ENCODE measurements at places on chromosomes 3 and 15.

GRCh38 chr3:186825294-186825821, 17.2 kb upstream of the ADIPOQ start:
- DNase-seq = no peak

DNA sequence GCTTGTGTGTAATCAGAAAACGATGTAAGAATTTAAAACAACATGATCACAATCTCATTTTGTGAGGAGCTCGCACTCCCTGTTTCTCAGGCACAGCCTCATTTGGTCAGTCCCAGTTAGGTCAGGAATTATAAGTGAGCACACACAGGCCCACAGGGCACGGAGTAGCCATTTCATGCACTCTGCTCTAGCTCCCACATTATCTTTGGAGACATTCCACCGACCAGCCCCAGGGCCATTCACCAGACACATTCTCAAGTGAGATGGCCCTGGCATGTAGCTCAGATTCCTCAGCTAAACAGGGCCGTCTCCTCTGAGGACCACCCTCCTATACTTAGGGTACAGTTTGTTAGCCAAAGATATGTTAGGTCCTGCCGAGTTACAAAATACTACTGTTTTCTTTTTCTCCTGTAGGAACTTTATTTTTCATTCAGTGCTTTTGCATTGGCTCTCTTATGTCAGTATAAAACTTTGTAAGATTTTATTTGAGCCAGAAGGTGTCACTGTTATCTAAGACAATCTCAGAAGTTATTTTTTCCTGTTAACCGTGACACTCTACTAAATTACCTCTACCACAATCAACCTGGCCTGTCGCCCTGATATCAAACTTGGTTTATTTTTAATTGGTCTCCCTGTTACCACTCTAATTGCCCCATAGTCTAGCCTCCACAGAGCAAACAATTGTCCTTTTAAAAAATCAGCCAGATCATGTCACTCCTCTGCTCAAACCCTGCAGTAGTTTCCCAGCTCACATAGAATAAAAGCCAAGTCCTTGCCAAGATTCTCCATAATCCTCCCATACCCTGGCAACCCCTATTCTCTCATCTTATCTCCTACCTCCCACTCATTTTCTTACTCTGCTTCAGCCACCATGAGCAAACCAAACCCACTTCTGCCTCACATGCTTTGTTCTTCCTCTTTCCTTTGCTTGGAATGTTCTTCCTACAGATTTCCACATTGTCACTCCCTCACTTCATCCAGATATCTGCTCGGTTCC, 105.7 kb downstream of the PPP2R3A start:
- no peak for DNase-seq

DNA sequence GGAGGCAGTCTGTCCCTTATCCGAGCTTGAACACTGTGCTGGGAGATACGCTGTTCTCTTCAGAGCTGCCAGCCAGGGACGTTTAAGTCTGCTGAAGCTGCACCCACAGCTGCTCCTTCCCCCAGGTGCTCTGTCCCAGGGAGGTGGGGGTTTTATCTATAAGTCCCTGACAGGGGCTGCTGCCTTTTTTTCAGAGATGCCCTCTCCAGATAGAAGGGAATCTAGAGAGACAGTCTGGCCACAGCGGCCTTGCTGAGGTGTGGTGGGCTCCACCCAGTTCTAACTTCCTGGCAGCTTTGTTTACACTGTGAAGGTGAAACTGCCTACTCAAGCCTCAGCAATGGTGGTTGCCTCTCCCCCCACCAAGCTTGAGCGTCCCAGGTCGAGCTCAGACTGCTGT, 319.9 kb upstream of the GRM7 start:
- no peak for DNase-seq

- no peak for DNase-seq
These were observed 565.6 kb upstream of the AGTR1 start for GRCh38 chr3:148131990-148132638.

DNA sequence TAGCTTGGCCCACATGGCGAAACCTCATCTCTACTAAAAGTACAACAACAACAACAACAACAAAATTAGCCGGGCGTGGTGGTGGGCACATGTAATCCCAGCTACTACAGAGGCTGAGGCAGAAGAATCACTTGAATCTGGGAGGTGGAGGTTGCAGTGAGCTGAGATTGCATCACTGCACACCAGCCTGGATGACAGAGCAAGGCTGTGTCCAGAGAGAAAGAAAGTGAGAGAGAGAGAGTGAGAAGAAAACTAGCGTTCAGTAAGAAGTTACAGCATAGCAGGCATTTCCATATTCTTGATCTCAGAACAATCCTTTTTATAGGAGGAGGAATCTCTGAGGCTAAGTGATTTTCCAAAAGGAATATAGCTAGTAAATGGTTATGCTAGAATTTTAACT, 1076.1 kb downstream of the AGBL1 start:
- peak; percentile 5 for DNase-seq
